HTR-8/SVneo (cell line): ENCODE measurements at places on chromosomes 12 and 14.
A peak's percentile ranks its signal among the peaks of the same experiment; 100 is the strongest.

DNA sequence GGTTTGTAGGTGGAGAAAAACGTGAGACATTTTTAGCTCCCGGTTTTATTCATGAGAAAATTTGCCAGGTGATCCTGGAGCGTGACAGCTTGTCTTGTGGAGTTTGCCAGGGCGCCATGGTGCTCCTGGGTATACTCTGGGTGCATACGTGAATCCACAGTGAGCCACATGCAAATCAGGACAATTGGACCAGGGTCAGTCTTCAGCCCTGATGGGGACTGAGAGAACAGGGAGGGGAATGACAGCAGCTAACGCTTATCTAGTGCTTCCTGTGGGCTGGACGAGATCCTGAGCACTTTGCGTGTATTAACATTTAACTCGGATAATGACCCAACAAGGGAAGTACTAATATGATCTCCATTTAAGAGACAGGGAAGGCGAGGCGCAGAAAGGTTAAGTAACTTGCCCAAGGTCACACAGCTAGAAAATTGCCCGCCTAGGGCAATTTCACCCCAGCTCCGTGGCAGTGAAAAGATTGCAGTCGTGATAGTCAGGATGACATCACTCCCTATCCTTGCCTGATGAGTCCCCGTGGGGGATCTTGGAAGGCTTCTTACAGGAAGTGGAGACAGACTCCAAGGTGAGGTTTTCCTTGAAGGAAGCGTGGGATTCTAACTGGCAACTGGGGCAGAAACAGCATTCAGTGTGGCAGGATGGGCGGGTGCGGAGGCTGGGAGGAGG lies 118.4 kb upstream of the NCOR2 start:
- DNase-seq: no peak

GRCh38 chr12:60644076-60644475 lies 1048.2 kb downstream of the SLC16A7 start:
- DNase-seq: no peak

- no peak for DNase-seq
Measured at GRCh38 chr14:35337269-35338255, 45.4 kb downstream of the PSMA6 start.

DNA sequence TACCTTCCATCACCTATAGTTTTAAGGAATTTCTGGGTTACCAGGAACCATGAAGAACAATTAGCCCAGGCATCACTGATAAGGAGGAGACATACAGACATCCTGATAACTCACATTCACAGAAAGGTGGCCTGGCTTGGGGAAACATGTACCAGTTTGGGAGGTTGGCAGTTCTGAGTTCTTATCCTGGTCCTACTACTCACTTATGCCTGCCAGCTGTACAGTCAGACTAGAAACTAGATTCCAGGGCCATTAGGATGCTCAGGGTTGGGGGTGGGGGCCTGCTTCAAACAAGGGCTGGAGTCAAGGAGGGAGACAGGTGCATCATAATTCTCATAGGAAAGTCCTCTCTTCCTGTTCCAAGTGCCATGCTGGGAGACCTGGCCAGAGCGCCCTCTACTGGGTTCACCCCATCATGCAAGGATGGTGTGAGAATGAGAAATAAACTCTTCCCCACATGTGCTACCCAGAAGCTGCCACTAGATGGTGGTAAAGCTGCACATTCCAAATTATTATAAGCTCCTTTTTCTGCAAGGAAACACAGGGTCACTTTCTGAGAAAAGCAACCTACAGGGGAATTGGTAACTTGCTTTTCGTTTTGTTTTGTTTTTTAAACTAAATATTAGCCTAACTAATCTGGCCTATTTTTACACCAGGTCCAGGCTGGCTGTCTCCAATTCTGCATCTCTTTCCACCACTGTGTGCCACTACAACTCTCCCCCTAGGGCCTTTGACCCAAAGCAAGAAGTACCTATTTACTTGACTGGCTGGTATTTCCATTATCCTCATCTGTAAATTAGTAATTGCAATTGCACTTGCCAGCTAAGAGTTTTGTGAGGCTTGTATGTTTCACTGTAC lies 14.5 kb downstream of the OAS2 start:
- DNase-seq: peak; percentile 69

DNA sequence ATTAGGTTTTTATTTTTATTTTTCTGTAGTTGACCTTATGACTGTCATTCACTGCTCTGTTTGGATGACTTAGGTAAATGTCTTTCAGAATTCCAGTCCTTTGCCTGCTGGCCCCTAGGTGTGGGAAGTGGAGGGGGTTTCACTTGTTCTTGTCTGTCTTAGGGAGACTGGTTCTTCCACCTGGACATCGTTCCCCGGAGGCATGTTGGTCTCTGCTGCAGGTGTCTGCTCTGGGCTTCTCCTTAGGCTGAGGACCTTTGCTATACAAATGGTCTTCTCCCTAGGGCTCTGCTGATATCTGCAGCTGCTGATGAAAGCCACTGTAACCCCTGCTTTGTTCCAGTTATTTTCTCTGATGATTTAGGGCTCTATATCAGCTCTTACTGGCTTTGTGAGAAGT lies 97.1 kb downstream of the OTOGL start:
- DNase-seq: no peak

GRCh38 chr14:99321236-99321925 lies 49.4 kb upstream of the BCL11B start:
- no peak for DNase-seq

DNA sequence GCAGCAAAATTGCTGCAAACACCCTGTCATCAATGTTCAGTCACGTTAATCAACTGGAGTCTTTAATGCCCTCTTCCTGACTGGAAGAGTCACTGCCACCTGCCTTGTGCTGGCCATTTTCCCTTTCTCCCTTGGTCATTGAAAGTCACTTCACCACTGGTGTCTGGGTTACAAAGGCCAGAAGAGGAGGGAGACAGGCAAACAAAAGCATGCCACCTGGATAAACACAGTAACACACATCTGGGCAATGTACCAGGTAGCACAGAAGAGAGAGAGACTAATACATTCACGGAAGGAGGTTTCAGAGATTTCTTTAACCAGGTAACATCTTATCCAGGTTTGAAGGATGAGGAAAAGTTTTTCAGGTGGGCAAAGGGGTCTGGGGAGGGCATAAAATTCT lies 32.7 kb downstream of the GPHB5 start:
- no peak for DNase-seq

DNA sequence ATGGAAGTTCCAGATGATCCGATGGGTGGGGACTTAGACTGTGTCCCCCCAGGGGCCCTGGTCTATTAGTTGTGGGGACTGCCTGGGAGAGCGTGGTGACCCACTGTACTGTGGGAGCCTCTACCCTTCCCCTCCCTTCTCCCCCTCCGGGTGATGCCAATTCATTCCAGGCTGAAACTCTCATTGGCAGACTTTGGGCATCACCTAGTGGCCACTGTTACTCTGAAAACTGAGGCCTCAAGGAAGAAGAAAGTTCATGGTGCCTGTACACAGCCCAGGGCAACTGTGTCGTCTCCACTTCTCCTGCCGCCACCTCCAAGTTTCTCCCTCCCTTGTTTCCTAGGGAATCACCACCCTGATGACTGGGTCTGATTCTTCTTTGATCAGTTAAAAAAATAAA lies 173.6 kb upstream of the ALG10B start:
- DNase-seq: no peak

DNA sequence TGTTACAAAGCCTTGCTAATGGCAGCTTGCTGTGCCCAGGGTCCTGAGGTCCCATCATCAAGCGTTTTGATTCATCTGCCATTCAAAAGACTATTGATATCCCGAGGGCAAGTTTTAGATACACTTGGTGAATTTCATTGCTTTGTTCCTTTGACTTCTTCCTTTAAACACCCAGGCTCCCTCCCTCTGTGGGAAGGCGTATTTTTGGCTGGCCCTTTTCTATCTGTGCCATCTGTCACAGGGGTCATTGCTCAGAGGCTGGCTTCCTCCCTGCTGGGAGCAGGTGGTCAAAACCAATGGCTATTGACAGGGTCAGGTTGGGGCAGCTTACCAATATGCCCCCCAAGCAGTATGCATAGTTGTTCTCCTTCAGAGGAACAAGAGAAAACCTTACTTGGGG lies 40.0 kb downstream of the SCN8A start:
- no peak for DNase-seq

- DNase-seq: no peak
Measured at GRCh38 chr12:48873096-48873495, 7.4 kb upstream of the RND1 start.

GRCh38 chr12:54036620-54037359 lies 3.9 kb downstream of the HOXC5 start:
- no peak for DNase-seq
